ENCODE measurements at places on chromosomes 3 and 15.

DNA sequence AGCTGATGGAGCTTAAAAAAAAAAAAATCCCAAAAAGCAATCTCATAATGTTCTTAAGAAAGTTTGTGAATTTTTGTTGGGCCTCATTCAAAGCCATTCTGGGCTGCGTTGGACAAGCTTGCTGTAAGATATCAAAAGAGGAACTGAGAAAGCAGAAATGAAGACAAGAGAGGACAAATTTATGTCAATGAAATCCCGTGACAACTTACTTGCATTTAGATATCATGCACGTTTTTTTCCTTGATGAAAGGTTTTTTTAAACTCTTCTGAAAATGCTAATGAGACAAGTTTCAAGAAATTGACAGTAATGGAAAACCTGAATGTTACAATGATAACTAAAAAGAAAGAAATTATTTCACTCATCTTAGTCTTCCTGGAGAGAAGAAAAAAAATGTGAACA is 662.9 kb downstream of the SQOR start:
- no peak for DNase-seq

GRCh38 chr15:52679232-52680040 is at the start of gene ATOSA:
TSS of gene ATOSA (minus strand) at chr15:52679388. CDS start at chr15:52678021, 1,367 bp downstream.
- peak; percentile 82 for DNase-seq

- DNase-seq, result no peak
Observed at GRCh38 chr3:98761643-98762229, 1.4 kb upstream of the ST3GAL6 start.

DNA sequence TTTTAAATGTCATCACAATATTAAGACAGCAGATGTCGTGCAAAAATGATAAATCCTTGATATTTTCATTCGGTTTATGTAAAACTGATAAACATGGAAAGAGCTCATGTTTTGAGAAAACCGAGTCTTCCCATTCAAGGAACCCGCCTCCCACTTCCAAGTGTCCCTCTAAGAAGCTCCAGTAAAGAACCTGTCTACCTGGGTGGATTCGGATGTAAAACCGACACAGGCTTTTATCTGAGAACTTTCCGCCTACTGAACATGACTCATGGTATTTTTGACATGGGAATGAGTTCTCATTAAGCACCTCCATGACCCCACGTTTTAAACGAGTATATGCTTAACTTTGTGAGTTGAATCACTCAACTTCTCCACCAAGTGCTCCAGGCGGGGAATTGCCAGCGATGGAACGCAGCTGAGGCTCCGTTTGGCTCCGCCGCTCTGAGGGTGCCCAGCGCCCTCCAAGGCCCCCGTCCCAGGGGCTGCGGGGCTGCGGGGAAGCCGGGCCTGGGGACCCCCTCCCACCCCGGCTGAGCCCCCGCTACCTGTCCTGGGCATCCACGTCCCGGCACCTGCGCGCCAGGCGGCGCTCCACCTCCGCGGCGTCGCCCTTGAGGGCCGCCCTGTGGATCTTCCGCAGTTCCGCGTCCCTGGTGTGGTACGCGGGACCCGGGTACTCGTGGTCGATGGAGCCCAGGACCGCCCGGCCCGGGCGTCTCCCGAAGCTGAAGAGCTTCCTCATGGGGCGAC is 119.9 kb downstream of the LMLN start:
- DNase-seq, result peak; percentile 39

DNA sequence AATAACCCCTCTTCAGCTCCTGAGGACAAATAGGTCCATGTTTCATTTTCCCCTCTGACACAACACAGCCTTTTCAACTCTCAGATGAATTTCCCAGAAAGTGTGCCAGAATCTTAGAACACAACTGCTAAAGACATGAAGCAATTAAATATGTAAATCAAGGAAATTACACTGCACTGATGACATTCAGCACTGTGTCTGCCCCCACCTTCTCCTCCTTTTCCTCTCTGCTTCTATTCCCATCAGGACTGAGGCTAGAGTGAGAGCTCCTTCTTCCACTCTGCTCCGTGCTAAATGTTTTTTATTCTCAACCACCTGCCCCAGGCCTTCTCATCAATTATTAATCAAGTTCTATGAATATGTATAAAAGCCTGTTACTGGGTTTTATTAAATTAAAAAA is 596.1 kb downstream of the TUSC7 start:
- no peak for DNase-seq

GRCh38 chr3:38227989-38228388 is 37.6 kb upstream of the SLC22A13 start:
- DNase-seq, result no peak

- DNase-seq, result no peak
Observed at GRCh38 chr3:160136421-160136820, 88.8 kb upstream of the C3orf80 start.
